ENCODE measurements at places on chromosomes 7 and 10. TPM values are rescaled to one million over a fixed set of nuclear protein-coding genes. Genes with fewer than 3 reads are reported as not detected.

- DNase-seq: peak; percentile 39
Measured at GRCh38 chr10:28676326-28676967, 874 bp upstream of the BAMBI start.

GRCh38 chr10:89032141-89032891 is 41.7 kb downstream of the FAS start:
- DNase-seq: no peak

DNA sequence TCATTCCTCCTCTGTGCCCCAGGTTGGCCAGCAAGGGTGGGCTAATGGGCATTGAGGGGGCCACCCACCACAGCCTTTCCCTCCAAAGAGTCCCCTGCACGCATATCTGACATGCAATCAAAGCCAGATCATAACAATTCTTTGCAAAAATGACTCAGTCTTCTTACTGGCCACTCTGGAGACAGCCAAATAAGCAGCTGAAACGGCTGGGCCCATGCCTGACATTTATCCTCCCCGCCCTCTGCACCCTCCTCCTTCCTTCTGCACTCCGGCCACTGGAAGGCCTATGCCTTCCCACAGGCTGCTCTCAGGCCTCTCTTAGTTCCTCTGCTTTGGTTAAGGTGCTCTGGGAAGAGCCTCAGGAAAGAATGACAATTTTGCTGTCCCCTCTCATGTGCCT is 29.2 kb upstream of the NPFFR1 start:
- DNase-seq: no peak

GRCh38 chr10:30510184-30510931 is 76.4 kb downstream of the MAP3K8 start:
- no peak for DNase-seq

LRIT1 gene
- not detected for polyA plus RNA-seq

ODAD2 gene
- 0.58 TPM for polyA plus RNA-seq

DNA sequence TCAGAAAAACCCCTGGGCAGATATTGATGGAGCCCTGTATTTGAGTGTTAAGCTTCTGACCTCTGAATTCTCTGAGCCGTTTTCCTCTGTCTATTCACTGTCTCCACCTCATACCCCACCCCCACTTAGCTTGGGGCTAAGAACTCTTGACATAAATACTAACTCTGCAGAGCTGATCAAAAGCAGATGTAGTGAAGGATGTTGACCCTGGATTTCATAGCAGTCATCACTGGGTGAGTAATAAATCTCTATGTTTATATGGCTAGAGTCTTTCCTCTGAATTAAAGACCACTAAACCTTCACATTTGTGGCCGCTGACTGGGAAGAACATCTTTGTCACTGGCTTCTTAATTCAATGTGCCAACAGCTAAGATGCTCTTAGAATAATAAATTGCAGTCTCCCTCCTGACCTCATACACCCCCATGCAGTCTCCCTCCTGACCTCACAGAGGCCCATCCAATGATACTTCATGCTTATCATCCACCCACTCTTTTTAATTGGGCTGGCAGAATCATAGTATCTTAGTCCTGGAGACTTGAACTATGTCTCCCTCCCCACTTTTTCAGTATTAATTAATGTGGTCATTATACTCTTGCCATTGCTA is 78.0 kb upstream of the MACROH2A2 start:
- no peak for DNase-seq

ETV1 gene
- polyA plus RNA-seq: 4.3 TPM

NODAL gene
- not detected for polyA plus RNA-seq

- no peak for DNase-seq
Measured at GRCh38 chr7:90594751-90595317, 1.3 kb upstream of the CDK14 start.

DNA sequence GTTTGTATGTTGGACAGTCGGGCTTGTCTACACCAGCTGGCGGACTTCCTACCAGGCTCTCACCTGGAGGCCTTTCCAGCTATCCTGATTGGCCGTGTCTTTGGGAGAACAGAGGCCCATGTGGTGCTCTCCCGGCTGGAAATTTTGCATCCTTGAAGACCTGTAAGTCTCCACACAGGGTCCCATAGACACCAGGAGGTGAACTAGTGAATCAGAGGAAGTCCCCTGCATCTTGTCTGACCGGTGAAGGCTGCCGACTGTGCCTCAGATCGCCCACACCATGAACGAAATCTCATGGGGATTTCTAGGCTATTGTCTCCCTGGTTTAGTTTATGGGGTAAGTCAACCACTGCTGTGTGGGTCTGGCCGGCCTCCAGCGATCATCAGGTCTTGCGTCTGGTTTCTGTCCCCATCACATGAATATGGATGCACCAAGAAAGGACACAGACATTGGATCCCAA is 108.4 kb upstream of the LYZL2 start:
- no peak for DNase-seq

DNA sequence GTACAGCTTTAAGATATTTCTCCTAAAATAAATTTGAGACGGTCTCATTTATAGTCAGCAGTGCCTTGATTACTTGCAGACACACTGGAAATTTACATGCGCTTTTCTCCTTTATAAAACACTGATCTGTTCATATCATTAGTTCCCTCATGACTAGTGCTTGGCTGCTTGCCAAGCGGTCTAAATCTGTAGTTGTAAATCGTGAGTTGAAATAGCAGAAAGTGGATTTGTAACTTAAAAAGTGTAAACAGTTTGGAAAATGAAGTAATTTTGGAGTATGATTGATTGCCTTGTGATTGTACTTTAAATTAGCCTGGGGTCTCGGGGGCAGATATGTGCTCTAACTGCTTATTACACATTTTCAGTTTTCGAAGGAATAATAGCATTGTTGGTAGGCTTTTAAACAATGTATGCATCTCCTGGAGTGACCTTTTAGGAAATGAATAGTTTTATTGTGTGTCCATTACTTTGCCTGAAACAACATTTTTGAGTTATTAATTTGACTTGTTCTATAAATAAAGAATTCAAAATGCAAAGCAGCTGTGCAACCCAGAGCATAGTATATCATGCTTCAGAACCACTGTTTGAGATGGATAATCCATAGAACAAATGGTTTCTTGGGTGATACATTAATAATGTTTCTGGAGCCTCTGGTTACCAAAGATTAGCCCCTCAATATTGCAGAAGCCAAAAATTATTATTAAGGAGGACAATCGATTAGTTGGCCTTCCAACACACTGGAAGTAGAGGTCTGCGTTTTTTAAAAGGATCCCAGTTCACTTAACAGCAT is 73.3 kb downstream of the ARID5B start:
- no peak for DNase-seq

- DNase-seq: no peak
Measured at GRCh38 chr10:43901302-43901701, 252.6 kb upstream of the ZNF32 start.

DNA sequence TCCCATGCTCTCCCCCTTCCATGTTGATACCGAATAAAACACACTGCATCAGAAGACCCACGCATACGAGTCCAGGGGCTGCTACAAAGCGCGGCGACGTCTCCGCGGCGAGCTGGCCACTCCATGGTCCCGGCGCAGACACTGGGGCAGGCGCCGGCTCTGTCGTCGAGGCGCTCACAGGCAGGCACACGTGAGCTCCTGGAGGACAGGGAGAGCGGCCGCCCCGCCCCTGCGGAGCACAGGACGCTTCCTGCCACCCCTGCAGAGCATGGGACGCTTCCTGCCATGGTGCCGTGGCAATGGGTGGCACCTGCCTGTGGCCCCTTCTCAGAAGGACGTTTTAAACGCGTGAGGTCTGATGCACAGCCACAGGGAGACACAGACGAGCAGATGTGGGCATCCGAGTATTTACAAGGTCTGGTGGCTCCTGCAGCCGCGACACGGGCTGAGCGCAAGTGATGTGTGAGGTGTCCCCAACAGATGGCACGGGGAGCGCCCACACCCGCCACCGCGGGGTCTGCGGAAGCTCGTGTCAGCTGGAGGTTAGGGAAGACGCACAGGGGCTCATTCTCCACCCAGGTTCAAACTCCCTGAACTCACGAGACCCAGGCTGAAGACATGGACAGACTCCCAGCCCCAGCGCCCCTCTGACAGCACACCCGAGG is 21.4 kb upstream of the GPR146 start:
- no peak for DNase-seq

DNA sequence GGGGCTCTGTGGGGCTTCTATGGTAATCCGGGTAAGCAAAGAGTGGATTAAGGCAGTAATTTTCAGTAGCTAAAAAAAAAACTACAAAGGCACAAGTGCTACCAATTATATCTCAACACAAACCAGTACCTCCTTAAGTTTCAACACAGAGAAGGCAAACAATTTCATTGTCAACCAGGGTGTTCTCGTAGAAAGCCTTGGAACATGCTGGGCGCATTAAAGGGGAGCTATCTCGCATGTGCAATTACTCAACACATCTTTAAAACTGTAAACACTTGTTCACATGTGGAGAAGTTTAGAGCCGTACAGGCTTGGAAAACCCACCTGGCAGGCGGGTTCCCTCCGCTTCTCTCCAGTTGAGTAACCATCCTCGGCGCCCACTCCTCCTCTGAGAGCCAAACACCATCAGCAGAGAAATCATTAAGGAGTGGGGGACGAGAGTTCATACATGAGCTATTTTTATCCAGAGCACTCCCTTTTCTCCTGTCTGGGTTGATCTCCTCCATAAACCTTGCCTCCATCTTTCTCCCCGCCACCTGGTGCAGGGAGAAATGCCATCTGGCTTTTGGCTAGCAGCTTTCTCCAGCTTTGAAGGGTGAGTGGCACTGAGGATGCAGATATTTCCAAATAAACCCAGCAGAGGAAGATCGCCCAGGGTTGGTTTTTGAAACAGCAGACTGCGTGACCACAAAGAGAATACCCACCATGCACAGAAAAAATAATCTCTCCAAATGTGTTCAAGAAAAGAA is 287.1 kb downstream of the WDR11 start:
- DNase-seq: no peak

DNA sequence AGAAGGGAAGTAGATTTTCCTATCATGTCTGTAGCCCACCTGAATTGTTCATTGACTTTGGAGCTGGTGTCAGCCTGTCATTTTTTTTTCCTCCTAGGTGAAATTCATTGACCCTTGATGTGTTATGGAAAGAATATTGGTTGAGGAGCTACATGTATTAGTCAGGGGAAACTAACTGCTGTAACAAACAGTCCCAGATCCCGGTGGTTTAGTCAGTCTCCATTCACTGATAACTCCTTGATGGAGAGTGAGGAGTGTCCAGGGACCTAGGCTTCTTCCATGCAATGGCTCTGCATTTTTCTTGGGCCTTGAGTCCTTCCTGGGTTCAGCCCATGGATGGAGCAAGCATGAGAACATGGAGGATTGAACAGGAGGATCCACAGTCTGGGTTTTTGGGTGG is 643.2 kb downstream of the LRMDA start:
- DNase-seq: no peak

RBP4 gene
- polyA plus RNA-seq: 10,329 TPM

- no peak for DNase-seq
Measured at GRCh38 chr10:30502266-30503060, 68.5 kb downstream of the MAP3K8 start.

TBX20 gene
- polyA plus RNA-seq: 0.43 TPM

GRCh38 chr10:30997536-30998235 is 34.0 kb downstream of the ZNF438 start:
- DNase-seq: no peak

TNS3 gene
- 31.2 TPM for polyA plus RNA-seq

DNA sequence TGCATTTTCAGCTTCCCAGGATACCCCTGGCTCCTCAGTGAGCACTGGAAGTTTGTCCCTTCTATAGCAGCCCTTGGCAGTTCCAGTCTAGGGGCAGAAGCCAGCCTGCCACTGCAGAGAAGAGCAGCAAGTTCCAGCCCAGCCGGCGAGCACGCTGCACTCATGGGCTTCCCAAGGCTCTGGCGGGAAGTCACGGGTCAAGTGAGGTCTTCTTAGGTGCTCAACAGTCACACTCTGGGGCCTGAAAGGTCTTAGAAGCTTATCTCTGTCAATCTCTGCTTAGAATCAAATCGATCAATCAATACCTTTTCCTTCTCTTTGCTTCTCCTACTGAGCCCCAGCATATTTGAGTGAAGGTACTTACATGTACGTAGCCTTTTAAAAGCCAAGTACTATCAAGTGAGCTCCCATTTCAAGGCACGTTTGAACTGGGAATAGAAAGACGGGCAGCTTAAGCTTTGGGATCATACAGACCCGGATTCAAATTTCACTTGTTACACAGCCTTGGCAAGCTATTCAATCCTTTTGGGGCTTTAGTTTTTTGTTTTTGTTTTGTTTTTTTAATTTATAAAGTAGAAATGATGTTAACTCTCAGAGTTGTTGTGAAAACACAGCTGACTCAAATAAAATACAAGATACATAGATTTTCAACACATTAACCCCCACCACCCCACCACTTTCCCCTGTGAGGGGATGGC is 152.6 kb upstream of the KLF14 start:
- DNase-seq: no peak

NKX2-3 gene
- polyA plus RNA-seq: 0.06 TPM

GRCh38 chr10:95260397-95260881 is 30.4 kb downstream of the PDLIM1 start:
- DNase-seq: no peak

GRCh38 chr10:97184971-97185325 is 811 bp downstream of the SLIT1 start:
- no peak for DNase-seq

DPYSL4 gene
- 0.28 TPM for polyA plus RNA-seq

Measured in liver (tissue), 10 donors.